ENCODE measurements at places on chromosomes 16 and 17.
A peak's percentile ranks its signal among the peaks of the same experiment; 100 is the strongest.

DNA sequence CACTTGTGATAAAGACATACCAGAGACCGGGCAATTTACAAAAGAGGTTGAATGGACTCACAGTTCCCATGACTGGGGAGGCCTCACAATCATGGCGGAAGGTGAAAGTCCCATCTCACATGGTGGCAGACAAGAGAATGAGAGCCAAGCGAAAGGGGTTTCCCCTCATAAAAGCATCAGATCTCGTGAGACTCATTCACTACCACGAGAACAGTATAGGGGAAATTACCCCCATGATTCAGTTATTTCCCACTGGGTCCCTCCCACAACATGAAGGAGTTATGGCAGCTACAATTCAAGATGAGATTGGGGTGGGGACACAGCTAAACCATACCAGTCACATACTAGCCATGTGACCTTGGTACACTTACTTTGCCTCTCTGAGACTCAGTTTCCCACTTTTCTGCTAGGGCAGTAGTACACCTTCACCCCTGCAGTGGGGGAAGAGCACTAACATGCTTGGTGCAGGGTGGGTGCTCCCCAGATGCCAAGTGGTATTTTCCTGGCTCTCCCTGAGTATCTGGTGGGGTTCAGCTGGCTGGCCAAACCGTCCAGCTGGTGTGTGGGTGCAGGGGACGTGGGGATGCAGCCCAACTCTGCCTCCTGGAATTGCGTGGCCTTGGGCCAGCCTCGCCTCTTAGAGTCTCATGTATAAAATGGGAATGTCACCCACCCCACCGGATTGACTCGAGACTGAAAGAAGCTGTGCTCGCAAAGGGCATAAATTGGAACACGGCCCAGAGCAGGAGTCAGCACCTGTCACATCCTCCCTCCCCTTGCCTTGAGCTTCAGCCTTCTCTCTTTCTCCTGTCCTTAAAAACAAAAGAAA, 364.1 kb downstream of the CPPED1 start:
- DNase-seq, result peak; percentile 62

DNA sequence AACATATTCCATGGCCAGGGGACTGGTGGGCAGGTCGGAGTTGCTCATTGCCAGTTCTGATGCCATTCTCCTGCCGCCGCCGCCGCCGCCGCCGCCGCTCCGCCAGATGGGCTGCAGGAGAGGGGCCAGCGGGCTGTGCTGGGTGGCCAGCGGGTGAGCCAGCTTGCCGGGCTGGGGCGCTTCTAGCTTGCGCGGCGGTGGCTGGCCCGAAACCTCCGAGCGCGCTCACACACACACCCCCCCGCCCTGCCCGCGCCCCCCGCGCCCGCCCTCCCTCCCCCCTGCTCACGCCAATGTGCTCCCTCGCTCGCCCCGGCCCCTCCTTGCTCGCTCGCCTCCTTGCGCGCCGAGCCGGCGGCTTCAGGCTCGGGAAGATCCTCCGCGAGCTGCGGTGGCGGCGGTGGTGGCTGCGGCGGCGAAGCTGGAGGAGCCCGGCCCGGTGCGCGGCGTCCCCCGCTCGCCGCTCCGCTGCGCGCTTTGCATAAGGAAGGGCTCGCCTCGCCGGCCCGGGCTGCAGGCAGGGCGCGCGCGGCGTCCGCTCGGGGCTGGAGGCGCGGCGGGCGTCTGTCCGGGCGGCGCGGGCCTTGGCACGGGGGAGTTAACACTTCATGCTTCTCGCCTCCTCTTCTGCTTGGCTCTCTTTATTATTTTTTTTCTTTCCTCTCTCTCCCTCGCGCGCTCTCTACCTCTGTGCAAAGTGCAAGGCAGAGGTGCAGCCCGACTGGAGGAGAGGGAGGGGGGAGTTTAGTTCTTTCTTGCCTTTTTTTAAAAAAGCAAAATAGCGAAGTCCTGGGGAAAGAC, 500 bp downstream of the MAF start:
- peak; percentile 71 for DNase-seq

DNA sequence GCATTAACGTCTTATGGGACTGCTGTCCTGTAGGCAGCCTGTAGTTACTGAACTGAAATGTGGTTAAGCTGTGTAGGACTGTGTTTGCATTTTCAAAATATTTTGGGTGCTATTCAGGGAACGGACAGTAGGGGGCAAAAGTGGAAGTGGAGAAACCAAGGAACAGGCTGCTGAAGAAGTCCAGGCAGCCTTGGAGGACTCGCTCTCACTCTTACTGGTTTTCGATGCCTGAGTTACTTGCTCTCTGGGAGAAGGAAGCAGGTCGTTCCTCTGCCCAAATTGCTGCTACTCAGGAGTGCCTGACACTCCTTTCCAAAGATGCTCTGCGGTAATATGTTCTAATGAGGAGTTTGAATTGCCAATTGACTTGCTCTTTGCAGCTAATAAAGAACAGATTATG, 64.5 kb upstream of the RBFOX1 start:
- no peak for DNase-seq

- no peak for DNase-seq
Observed at GRCh38 chr16:11088831-11089230, 144.5 kb downstream of the CLEC16A start.

DNA sequence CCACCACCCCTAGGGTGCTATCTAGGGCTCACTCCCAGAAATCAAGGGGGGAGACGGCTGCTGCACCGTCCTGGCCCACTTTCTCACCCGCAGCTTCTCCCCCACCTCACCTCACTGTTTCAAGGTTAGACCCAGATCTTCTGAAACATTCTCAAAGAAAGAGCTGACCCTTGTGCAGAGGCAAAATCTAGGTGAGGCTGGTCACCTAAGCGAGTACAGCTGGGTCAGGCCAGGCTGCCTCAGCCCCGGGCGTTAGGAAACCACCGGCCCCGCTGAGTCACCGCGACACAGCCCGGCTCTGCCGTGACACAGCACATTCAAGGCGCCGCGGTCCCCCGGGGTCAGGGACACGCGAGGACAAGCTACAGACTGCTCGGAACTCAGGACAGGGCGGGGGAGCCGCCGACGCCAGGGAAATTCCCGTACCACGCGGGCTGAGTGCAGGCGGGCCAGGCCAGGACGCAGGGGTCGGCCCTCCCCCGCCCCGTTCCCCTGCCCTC, 27.1 kb downstream of the GNPTG start:
- peak; percentile 91 for DNase-seq

GRCh38 chr16:10121491-10121890, 60.7 kb downstream of the GRIN2A start:
- no peak for DNase-seq

GRCh38 chr17:68711858-68712257, 110.7 kb upstream of the FAM20A start:
- no peak for DNase-seq

- no peak for DNase-seq
Observed at GRCh38 chr16:65521633-65522328, 399.9 kb upstream of the CDH11 start.

GRCh38 chr16:81630635-81631031, 148.5 kb upstream of the PLCG2 start:
- no peak for DNase-seq

GRCh38 chr16:1182950-1183907, 30.3 kb downstream of the CACNA1H start:
- peak; percentile 82 for DNase-seq

- peak; percentile 79 for DNase-seq
Observed at GRCh38 chr17:386141-386876, 33.7 kb upstream of the RPH3AL start.

DNA sequence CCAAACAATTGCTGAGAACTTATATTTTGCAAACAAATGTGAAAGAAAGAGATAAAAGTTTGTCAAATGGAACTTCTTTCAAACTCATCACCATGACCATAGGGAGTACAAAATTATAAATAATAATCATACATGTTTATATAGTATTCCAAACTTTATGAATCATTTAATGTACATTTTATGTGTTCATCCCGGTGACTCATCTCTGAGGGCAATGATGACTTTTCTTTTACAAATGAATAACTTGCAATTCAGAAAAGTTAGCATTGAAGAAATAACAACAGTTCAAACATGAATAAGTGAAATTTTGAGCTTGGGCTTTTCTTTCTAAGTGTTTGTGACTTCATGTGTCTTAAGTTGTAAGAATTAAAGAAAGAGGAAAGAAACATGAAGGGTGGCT, 66.3 kb upstream of the CDH8 start:
- no peak for DNase-seq

All from right cardiac atrium (tissue), 5 donors.